ENCODE measurements at places on chromosomes 4 and X.

DNA sequence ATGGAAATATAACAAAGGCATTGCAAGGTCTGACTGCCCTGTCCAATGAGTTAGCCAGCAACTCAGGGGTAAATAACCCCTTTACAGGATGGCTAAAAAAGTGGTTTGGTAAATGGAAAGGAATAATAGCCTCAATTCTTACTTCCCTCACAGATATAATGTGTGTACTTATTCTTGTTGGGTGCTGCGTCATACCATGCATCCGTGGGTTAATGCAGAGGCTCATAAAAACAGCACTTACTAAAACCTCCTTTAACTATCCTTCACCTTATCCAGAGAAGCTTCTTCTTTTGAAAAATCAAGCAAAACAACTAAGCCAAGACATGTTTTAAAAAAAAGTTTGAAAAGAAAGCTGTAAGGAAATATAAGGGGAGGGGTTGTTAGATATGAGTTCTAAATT lies 301.0 kb downstream of the PAPSS1 start:
- DNase-seq = no peak

DNA sequence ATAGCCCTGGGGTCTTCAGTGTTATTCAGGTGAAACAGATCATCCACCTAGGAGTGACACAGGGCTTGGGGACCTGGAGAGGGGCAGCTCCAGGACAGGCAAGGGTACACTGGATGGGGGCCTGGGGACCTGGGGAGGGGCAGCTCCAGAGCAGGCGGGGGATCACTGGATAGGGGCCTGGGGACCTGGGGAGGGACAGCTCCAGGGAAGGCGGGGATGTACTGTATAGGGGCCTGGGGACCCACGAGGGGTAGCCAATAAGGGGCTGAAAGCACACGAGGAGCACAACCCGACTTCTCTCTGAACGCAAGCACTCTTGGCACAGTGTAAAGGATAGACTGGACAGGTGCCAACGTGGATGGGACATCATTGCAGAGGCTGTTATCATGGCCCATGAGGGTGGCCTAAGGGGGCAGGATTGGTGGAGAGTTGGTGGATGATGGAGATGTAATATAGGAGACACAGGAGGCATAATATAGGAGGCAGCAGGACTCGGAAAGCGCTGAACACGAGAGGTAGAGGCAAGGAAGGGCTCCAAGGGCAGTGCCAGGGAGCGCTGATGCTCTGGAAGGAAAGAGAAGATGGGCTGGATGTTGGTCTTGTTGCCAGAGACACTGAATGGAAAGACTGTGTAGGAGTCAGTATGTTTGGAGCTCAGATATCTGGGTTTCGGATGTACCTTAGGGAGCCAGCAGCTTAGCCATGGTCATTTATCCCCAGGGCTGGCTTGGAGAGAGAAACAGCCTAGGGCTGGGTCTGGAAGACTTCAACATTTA lies 37.9 kb upstream of the FGFBP2 start:
- peak; percentile 13 for DNase-seq

DNA sequence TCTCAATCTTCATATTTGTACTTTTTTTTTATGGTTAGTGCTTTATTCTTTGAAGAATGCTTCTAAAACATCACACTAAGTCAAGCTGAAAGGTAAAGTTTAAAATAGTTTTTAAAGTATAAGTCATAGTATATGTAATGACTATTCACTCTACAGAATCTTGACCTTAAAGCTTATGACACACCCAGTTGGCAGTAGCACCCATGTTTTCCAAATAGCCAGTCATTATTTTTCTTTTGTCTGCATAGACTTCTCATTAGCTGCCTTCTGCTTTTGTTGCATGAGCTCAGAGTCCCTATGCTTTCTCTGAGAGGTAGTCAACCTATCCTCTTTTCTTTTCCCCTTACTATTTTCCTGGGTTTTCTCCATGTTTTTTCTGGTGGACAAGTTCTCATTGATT lies 231.5 kb downstream of the PCDH18 start:
- DNase-seq = no peak

DNA sequence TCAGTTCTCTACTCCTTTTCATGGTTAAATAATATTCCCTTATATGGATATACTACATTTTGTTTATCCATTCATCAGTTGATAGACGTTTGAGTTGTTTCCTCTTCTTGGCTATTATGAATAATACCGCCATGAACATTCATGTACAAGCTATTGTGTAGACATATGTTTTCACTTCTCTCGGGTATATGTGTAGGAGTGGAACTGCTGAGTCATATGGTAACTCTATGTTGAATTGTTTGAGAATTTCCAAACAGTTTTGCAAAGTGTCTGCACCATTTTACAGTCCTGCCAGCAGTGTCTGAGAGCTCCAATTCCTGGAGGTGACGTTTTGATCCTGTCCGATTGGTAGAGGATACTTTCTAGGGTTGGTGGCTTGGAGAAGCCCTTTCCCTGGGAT lies 23.6 kb downstream of the PLAC1 start:
- DNase-seq = no peak

GRCh38 chr4:123741906-123742305 lies 345.3 kb downstream of the SPRY1 start:
- DNase-seq = no peak

DNA sequence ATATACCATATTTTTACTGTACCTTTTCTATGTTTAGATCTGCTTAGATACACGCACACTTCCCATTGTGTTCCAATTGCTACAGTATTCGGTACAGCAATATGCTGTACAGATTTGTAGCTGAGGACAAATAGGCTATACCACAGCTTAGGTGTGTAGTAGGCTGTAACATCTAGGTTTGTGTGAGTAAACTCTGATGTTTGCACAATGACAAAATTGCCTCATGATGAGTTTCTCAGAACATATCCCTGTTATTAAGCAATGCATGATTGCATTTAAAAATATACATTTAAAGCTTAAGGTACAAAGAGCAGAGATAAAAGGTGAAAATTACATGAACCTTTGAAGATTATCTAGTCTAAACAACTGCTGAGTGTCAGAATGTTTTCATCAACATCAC lies 181.7 kb downstream of the ADGRA3 start:
- no peak for DNase-seq

DNA sequence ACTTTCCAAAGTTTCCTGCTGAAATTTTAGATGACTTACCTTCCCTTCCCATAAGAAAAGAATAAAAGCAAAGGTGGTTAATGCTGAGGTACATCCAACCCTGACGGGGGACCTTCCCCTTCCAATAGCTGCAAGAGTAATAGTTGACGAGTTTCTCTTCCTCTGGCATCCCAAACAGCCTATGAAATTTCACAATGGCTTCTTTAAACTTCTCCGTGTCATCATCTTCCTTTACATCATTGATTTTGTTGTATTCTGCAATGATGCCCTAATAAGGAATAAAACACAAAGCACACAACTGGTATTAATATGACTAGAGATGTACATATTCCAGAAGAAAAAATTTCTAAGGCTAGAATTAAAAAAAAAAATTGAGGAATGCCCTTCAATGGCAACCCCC lies 76.6 kb downstream of the TBC1D9 start:
- no peak for DNase-seq

DNA sequence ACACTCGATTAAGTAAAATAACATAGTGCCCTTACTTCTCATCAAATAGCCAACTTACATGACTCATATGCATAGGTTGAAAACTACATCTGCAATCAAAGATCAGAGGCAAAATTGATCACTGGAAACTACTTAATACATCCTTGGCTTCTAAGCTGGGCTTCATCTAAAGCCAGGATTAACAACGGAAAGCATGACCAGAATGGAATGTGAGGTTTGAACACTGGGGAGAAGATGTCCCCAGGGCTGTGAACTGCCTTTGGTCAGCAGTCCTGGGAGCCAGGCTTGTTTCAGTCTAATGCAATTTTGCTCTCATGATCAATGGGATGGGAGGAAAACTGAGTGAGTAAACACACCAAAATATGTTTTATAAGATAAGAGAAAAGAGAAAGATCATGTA lies 192.5 kb upstream of the TTC29 start:
- DNase-seq = no peak

GRCh38 chr4:16838226-16838875 lies 60.1 kb downstream of the LDB2 start:
- no peak for DNase-seq

DNA sequence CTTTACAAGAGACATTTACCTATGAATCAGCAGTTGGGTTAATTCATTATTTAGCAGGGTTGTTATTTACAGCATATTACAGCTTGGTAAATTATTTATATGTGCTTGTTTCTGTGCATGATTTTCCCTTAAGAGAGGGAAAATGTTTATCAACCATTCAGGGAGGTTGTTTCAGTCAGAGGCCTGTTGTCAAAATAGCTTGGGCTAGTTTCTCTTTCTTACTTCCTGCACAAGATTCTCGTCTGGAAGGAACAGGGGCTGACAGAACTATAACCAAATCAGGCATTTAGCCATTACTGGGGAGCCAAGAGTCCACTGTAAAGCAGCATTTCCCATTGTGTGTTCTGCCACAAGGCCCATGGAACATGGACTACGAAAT lies 135.8 kb downstream of the HS6ST2 start:
- no peak for DNase-seq

DNA sequence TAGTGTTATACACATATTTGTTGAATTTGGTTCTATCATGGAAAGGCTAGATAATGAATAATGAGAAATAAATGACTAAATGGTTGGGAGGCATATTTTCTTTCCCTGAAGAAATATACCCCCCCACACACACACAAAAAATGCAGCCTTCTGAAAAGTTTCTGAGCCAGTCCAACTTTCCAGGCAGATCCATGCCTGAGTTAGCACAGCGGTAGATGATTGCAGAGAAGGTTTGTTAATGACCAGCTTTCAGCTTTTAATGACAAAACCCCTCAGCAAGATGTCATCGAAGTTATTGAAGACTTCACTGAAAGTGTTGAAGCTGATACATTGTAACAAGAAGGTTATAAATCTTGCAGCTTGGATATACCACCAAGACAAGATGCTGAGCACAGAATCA lies 61.4 kb downstream of the GBA3 start:
- DNase-seq = no peak

GRCh38 chr4:129598582-129598981 lies 502.6 kb downstream of the C4orf33 start:
- no peak for DNase-seq

DNA sequence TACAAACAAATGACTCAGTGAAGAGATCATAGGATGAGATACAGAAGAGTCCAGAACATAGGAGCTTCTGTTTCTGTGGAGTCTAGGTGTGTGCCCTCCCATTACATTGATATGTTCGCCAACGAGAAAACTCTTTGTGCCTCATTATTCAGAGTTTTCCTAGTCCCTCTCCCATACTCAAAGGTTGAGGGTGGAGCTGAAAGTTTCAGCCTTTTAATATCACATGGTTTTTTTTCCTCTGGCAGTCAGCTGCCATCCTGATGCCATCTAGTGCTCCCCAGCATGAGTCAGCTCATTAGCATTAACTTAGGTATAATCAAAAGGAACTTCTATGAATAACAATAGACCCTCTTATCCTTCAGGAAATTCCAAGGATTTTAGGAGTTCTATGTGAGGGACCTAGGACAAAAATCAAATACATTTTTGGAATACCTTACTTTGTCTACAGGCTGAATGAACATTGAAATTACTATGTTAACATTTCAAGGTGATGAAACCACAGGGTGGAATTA lies 559.6 kb upstream of the AMOT start:
- no peak for DNase-seq

DNA sequence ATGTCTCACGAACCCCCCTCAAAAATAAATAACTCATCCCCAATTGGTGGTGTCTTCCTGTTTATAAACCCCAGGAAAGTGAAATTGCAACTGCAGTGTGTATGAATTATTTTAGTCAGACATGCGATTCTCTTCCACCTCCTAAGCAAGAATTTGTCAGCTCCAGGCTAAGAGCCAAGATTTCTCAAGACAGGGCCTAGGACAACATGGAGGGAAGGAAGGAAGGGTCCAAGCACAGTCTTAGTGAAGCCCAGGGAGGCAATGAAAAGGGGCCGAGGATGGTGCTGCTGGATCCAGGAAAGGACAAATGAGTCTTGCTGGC lies 20.0 kb downstream of the SH3KBP1 start:
- DNase-seq = no peak

- no peak for DNase-seq
These were observed 259.3 kb upstream of the IGFBP7 start for GRCh38 chr4:57369446-57369845.

DNA sequence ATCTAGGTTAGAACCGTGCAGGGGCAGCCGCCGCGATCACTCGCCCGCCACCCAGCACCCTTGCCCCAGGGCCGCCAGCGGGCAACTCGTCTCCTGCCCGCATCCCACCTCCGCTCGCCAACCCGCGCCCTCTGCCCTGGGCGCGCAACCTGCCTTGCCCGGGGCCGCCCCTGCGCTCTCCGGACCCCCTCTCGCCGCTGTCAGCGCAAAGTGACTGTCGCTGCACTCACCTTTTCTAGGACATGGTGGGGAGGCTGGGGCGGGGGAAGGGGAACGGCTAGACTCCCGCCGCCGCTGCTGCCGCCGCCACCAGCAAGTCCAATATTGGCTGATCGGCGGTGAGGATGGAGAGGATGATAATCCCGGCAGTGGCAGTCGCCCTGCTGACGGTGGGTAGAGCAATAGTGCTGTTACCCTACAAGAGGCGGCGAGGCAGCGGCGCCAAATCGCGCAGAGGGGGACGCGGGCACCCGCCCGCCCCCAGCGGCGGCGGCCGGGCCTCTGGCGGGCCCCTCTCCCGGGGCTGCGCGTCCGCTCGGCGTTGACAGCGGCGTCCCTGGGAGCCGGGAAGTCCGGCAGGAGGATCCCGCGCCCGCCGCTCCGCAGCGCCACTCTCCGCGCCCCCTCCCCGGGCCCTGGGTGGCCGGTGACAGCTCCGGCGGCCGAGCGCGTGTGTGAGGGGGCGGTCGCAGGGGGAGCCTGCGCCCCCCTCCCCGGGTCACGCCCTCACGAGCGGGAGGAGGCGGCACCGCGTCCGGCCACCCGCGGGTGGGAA lies 2.3 kb upstream of the NR3C2 start:
- no peak for DNase-seq

- DNase-seq = no peak
These were observed 473.3 kb upstream of the ADGRL3 start for GRCh38 chr4:60726779-60727178.

GRCh38 chr4:61162116-61162515 lies 38.0 kb upstream of the ADGRL3 start:
- no peak for DNase-seq

- DNase-seq = no peak
These were observed 1451.9 kb downstream of the PCDH7 start for GRCh38 chr4:32172086-32172485.

DNA sequence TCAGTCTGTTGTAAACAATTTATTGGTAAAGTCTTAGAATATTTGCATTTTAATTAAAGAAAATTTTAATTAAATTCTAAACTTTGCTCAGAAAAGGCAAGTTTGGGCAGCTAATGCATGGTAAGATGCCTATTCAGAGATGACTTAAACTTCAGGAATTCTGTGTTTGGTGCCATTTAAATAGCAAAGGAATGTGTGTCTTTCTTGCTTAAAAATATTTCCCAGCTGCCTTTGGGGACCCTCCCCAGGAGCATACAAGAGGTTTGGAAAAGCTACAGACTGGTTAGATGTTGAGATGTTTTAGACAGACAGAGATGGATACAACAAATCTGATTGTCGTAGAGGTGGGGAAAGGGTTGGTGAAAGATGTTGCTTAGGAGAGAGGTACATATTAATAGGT lies 36.5 kb downstream of the AFF2 start:
- no peak for DNase-seq

- DNase-seq = no peak
These were observed 59.6 kb downstream of the ANXA3 start for GRCh38 chr4:78611215-78611558.

- no peak for DNase-seq
These were observed 23.4 kb downstream of the TMEM164 start for GRCh38 chrX:110026099-110026844.
